ENCODE measurements at places on chromosomes 5 and 9.

- no peak for DNase-seq
Observed at GRCh38 chr9:33233626-33234342, 6.2 kb upstream of the SPINK4 start.

- DNase-seq = no peak
Observed at GRCh38 chr5:72290356-72291133, 29.5 kb downstream of the MRPS27 start.

DNA sequence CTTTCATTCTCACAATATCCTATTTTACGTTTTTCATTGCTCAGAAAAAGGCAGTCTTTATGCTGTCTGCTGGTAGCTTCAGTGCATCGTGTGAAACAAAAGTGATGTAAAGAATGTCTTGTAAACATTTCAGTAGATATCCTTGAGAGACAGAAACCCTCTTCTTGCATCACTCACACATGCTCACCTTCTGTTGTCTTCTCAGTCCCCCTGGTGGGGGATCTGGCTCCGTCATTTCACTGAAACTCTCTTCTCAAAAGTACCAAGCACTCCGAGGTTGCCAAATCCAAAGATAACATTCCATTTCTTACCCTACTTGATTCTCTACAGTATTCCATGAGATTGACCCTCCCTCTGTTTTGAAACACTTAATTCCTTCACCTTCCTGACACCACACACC lies 46.1 kb upstream of the PCA3 start:
- no peak for DNase-seq

DNA sequence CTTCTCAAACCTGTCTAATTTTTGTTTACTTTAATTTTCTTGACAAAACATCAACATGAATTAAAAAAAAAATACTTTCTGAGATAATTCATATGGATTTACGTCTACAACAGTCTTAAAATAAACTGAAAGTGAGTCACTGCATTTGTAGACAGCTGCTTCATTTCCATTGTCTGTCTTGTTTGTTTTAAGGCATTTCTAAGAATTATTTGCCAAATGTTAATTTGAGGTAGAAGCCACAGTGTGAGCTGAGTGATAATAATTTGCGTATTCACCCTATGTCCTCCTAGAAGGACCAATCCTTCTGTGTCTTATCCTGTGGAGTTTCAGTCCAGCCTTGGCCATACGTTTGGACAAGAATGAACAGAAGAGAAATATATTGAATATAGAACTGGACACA lies 174.5 kb downstream of the CFAP90 start:
- DNase-seq = no peak

GRCh38 chr9:36082931-36083330 lies 46.2 kb downstream of the RECK start:
- no peak for DNase-seq

GRCh38 chr9:109286981-109287380 lies 33.9 kb downstream of the EPB41L4B start:
- no peak for DNase-seq
